Suppressor macrophage (primary cell): ENCODE measurements at places on chromosomes 4 and X.

DNA sequence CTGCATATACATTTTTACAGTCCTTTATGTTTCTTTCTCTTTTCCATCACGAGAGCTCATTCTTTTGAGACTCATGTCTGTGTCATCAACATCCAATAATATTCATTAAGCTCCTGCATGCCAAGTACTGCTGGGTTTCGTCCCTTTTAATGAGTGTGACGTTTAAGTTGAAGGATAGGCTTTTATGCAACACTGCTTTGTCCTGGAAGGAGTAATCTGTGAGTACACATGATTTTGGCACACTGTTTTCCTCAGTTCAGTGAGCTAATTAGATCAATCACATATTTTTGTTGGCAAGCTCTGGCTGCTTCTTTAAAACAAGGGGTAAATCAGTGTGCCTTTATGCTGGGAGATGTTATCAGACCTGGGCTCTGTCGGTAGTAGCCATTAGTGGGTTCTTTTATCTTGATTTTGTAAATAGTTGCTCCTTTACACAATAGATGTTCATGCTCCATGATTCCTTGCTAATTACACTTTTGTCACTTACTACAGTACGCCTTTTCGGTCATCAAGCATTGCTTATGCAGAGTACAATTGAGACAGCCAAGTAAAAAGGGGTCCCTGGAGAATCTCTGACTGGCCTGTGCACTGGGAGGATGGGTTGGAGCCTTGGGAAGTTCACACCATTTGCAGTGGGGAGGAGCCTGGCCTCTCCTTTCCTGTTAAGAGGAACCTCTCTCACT, 132.6 kb downstream of the FHIP1A start:
- no peak for DNase-seq

DNA sequence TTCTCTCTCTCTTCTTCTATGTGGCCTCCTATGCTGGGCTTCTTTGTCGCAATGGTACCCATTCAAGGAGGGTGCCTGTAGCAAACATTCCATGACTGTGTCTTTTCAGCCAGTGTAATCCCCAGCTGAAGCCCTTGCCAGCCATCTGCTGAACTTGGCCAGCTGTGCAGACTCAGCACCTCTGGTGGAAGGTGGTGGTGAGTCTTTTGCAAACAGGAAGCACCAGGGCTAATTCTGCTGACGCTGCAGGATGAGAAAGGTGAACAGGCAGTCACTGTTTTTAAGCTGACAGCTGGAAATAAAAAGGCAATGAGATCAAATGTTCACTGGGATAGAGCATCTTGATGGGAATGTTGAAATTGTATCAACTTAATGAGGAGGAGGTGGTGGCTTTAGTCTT, 298.7 kb upstream of the CLNK start:
- peak; percentile 4 for DNase-seq

- no peak for DNase-seq
These were observed 20.2 kb downstream of the ZCCHC13 start for GRCh38 chrX:74324131-74324530.

GRCh38 chr4:183443655-183444213, 702 bp upstream of the CDKN2AIP start:
- peak; percentile 65 for DNase-seq

DNA sequence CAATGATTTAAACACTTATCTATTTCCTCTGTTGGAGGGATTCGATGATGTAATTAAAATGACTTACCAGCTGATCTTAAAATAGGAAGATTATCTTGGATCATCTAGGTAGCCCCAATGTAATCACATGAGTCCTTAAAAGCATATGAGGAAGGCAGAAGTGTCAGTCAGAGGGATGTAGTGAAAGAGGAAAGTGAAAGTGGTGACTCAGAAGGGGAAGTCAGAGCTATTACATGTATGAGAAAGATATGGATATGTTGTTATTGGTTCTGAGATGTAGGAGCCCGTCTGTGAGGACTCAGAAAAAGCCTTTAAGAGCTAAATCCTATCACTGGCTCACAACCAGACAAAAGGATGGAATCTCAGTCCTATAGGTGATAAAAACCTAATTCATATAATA, 456.4 kb downstream of the DACH2 start:
- DNase-seq = no peak

DNA sequence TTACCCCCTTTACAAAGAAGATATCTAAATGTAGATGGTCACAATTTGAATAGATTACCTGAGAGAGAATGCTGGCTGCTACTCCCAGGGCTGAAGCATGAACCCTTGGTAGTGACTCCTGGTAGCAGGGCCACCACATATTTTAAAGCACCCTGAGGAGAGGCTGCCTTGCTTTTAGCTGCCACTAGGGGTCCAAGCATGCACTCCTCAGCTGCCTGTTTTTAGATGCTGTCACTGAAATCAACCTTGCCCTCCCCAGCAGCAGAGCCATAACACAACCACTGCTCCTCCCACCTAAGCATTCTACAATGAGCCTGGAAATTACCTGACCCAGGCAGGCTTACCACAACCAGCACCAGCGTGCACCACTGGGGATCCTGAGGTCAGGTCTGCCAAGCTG, 850.9 kb downstream of the FAM133A start:
- no peak for DNase-seq

GRCh38 chr4:166169111-166169510, 296.1 kb downstream of the TLL1 start:
- DNase-seq = no peak

DNA sequence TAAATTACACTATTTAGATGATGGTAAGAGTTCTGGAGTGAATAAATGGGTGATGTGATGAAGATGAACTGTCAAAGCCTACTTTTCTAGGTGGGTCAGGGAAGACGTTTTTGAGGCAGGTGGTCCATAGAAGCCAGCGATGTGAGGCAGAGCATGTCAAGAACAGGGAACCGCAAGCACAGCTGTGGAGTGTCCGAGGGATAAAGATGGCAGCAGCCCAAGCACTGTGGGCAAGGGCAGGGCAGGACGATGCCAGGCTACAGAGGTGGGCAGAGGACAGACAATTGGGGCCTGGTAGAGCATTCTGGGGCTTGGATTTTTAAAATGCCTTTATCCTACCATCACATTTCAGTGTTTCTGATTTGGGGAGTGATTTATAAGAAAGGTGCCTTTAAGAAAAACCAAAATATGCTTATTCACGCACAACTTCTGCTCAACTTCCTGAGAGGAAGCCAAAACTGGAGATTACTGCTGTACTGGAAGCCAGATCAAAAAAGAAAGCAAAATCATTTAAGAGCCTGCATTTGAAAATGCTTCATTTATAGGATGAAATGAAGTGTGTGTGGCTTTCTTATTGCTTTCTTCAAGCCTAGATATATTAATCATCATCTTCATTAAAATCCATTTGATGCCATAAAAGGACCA, 119.0 kb upstream of the WDR17 start:
- peak; percentile 22 for DNase-seq
